Ovary (tissue), 10 donors: ENCODE measurements at places on chromosomes 7 and 10.

GRCh38 chr7:152637920-152638580, 37.9 kb downstream of the XRCC2 start:
- no peaks in the 10 kb centered on the region for H3K4me1 ChIP-seq
- no peaks in the 10 kb centered on the region for H3K27me3 ChIP-seq
- H3K4me3 ChIP-seq: no peak overlapping the region
- H3K36me3 ChIP-seq: no peaks in the 10 kb centered on the region
- H3K27ac ChIP-seq: no peak overlapping the region

GRCh38 chr10:113965077-113965476, 78.6 kb upstream of the ADRB1 start:
- H3K27me3 ChIP-seq: no peaks in the 10 kb centered on the region
- no peaks in the 10 kb centered on the region for H3K36me3 ChIP-seq
- no peak for DNase-seq
- no peaks in the 10 kb centered on the region for H3K4me1 ChIP-seq
- no peak overlapping the region for H3K27ac ChIP-seq

DNA sequence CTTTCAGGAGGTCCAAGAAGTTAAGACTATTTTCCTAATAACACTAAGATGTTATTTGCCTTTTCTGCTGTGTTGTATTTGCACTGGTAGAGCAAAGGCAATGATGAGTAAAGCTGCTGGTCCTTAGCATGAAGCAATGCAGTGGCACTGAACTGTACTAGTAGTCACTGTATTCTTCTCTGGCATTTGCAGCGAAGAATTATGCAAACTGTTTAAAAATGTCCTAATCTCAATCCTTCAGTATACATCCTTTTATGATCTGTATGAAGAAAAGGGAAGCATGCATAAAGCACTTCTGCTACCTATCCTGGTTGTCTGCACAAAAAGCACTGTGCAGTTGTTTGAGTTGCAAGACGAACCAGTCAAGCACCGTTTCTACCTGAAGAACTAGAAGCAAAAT, 20.4 kb downstream of the IGF2BP3 start:
- H3K36me3 ChIP-seq: no peaks in the 10 kb centered on the region
- H3K4me3 ChIP-seq: no peak overlapping the region
- no peaks in the 10 kb centered on the region for H3K27me3 ChIP-seq
- H3K27ac ChIP-seq: no peak overlapping the region
- no peak for DNase-seq
- H3K4me1 ChIP-seq: no peaks in the 10 kb centered on the region

DNA sequence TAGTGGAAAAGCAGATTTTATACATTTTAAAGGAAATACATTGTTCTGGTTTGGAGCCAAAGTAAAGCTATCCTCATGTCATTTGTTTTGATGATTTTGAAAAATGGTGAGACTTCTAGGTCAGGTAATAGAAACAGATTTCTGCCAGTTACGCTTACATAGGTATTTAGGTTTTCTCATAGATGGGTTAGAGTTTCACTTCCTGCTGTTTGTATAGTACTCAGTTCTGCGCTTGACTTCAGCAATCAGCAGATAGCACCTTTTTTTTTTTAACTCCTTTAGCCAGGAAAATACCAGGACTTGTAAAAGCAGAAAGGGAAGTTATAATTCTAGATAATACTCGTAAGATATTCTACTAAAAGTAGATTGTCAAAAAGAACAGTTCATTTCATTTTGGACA, 209.8 kb upstream of the POM121L12 start:
- no peaks in the 10 kb centered on the region for H3K4me1 ChIP-seq
- H3K27ac ChIP-seq: no peak overlapping the region
- H3K27me3 ChIP-seq: no peaks in the 10 kb centered on the region
- DNase-seq: no peak
- H3K4me3 ChIP-seq: no peak overlapping the region

GRCh38 chr10:63115732-63116383, 17.3 kb upstream of the NRBF2 start:
- DNase-seq: peak; percentile 57
- no peaks in the 10 kb centered on the region for H3K4me1 ChIP-seq
- H3K27ac ChIP-seq: no peak overlapping the region
- no peak overlapping the region for H3K4me3 ChIP-seq

DNA sequence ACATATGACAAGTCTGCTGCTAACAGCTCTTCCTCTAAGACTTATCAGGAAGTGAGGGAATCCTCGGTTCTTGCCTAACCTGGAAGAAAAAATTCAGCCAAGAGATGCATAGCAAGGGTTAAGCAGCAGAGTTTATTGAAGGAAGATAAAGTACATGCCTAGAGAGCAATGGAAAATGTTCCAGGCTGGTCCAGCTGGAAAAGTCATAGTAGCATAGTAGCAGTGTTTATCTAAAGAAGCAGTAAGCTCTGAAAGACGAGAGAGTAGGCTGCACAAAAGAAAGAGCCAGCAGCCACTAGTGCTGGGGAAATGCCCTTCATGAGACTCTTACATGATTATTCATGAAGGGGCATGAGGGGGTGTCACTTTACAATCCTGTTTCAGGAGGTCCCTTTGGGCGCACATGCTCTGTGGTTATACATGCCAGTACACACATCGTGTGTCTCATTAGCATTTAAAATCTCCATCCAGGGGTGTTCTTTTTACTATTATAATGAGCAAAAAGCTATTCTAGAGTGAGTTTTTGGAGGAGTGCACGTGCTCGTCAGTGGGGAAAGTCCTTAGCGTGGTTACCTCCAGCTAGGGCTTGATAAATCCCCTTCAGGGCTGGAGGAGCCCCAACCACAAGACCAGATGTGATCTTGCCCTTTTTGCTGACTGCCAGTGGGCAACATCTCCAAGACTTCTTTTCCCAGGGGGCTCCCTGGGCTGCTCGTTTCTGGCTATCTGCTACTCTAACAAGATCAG, 716.1 kb downstream of the PARD3 start:
- peaks cover 20% of the 10 kb centered on the region for H3K4me1 ChIP-seq
- H3K36me3 ChIP-seq: no peaks in the 10 kb centered on the region
- DNase-seq: no peak
- no peak overlapping the region for H3K27ac ChIP-seq

- H3K4me1 ChIP-seq: no peaks in the 10 kb centered on the region
- DNase-seq: no peak
- no peak overlapping the region for H3K4me3 ChIP-seq
- H3K36me3 ChIP-seq: no peaks in the 10 kb centered on the region
Observed at GRCh38 chr7:96330193-96330592, 8.3 kb upstream of the SLC25A13 start.

DNA sequence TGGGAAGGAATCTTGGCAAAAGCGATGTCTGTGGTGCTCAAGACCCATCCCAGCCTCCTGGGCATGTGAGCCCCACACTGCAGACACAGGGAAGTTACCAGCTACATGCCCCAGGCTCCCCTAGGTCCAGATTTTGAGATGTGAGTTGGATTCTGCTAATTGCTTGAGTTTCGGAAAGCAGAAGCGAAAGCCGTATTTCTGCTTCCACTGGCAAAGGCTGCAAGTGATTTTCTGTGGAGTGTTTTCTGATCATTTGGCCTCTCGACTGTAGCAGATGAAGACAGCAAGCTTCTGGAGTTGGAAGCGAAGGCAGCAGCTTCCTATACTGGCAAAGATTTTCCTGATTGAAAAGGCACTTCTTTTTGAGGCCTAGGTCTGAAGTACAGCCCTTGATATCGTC, 29.6 kb downstream of the ANKRD16 start:
- no peaks in the 10 kb centered on the region for H3K27me3 ChIP-seq
- no peaks in the 10 kb centered on the region for H3K4me1 ChIP-seq
- H3K36me3 ChIP-seq: no peaks in the 10 kb centered on the region
- H3K27ac ChIP-seq: no peak overlapping the region

DNA sequence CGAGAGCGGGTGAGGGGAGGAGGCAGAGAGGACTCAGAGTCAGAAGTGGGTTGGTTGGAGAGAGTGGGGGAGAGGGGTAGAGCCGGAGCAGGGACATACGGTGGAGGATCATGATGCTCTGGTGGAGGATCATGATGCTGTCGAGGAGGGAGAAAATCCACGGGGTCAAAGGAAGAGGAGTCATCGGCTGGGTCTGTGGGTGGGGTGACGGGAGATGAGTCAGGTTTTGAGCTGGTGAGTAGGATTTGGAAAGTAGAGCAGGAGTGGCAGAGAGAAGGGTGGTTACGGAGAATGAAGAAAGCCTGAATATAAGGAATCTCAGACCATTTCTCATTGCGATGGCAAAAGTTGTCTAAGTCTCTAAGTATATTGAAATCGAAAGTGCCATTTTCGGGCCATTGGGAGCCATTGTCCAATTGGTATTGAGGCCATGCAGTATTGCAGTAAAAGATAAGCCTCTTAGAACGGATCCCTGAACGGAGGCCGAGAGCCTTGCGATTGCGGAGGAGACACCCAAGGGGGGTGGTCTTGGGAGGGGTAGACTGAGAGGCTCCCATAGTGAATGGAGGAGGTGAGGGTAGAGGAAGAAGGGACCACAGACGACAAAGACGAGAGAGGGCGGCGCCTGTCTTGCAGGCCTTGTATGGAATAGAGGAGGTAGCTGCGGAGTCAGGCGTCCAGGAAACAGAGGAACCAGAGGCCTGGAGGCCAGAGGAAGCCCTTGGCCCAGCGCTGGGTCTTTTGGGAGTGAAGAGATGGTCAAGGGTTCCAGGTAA, 23.8 kb downstream of the SCIN start:
- H3K27ac ChIP-seq: no peak overlapping the region
- H3K27me3 ChIP-seq: no peaks in the 10 kb centered on the region
- no peak for DNase-seq
- H3K4me1 ChIP-seq: no peaks in the 10 kb centered on the region
- H3K36me3 ChIP-seq: no peaks in the 10 kb centered on the region

DNA sequence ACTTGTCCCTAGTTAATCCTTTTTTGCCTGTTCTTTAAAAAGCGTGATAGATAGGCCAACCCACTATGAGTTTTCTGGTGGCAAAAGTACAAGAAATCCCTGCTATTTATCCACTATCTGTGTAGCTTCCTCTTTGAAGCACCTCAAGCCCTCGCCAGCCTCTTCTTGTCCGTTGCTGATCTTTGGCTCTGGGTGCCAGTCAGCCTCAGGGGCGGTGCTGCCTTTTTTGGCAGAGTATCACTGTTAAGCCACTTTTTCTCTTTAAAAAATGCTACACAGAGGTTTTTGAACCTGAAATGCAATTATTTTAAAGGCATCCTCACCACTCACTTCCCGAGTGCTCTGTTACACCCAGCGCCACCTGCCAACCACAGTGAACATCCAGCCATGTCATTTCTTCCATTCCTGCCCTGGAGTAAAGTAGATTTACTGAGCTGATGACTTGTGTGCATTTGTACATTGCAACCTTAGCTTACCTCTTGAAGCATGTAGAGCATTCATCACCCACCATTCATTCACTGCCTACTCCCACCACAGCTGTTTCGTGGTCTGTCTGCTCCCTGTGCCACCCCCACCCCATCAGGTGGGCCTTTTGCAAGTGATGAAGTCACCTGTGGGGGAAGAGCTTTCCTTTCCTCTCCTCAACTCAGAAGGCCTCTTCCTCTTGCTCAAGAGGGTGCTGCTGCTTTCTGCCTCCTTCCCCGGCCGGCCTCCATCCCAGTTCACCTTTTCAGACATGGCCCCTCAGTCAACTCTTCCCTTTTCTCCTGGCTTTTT, 414.2 kb upstream of the GALNT17 start:
- H3K4me1 ChIP-seq: peaks cover 1% of the 10 kb centered on the region
- H3K27me3 ChIP-seq: no peaks in the 10 kb centered on the region
- no peak overlapping the region for H3K27ac ChIP-seq

DNA sequence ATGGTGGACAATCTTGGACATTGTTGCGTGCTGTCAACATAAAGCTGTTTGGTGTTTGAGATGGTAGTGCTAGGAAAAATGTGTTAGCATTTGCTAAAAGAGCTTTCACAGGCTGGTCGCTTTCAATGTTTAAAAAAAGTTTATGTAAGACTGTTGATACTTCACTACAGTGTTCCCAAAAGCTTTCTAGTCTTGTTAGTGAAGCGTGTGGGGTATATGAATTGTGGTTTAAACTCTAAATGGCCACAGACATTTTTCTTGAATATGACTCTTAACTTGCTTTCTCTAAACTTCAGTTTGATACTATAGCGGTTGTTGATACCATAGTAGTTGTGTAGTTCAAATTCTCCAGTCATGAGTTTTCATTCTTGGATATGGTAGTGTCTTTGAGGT, 44.9 kb downstream of the MCU start:
- H3K4me3 ChIP-seq: no peak overlapping the region
- no peaks in the 10 kb centered on the region for H3K36me3 ChIP-seq
- no peaks in the 10 kb centered on the region for H3K27me3 ChIP-seq
- peaks cover 10% of the 10 kb centered on the region for H3K4me1 ChIP-seq
- H3K27ac ChIP-seq: no peak overlapping the region
- no peak for DNase-seq

DNA sequence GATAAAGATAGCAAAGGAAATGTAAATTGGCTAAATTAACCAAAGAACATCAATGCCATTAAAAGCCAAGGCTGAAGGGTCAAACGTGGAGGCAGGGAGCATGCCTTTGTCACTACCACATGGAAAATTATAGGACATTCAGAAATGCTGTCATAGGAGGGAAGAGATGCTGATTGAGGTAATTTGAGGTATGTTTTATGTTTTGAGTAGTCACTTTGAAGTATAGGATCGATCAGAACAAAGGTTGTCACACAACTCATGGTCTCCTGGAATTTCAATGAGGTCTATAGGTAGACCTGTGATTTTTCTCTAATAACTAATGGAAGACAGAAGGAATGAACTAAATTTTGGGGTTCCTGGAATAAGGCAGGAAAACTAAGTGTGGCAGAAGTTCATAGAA, 149.8 kb downstream of the SEMA3A start:
- no peak overlapping the region for H3K27ac ChIP-seq
- no peaks in the 10 kb centered on the region for H3K36me3 ChIP-seq
- no peaks in the 10 kb centered on the region for H3K27me3 ChIP-seq
- no peak overlapping the region for H3K4me3 ChIP-seq
- DNase-seq: no peak

DNA sequence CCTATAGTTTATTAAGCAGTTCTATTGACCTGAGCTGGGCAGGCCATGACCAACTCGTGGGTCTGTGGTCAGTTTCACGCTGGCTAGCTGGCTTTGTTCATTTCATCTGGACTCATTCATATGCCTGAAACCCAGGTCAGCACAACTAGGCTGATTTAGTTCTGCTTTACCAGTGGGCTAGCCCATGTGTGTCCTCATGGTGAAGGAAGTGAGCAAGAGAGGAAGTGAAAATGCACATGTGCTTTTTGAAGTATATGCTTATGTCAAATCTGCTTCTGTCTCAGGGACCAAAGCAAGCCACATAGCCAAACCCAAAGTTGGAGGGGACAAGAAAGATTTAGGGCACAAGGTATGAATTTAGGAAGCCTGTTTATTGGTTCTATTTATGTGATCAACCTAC, 154.5 kb downstream of the RNF133 start:
- H3K4me3 ChIP-seq: no peak overlapping the region
- no peaks in the 10 kb centered on the region for H3K27me3 ChIP-seq
- H3K27ac ChIP-seq: no peak overlapping the region
- DNase-seq: no peak
- no peaks in the 10 kb centered on the region for H3K4me1 ChIP-seq

DNA sequence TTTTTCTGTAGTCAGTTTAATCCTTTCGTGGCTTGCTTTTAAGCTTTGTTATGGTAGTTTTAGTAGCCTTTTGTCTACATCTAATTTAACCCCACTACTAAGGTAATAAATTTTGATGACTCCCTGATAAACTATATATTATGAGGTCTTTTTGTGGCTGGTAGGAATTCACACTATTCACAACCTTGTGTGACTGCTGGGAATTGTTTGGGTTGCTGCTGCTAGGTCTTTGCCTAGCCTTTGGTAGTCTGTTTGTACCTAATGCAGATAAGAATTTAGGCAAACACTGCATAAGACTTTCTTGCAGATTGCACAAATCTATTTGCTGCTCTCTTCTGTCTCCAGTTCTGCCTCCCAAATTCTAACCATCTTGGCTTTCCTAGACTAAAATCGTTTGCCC, 58.3 kb downstream of the SHOC2 start:
- no peak overlapping the region for H3K27ac ChIP-seq
- H3K4me3 ChIP-seq: no peak overlapping the region
- no peak for DNase-seq
- no peaks in the 10 kb centered on the region for H3K27me3 ChIP-seq
